IPS DF 19.7 (cell line): ENCODE measurements at places on chromosomes 3 and 15.

DNA sequence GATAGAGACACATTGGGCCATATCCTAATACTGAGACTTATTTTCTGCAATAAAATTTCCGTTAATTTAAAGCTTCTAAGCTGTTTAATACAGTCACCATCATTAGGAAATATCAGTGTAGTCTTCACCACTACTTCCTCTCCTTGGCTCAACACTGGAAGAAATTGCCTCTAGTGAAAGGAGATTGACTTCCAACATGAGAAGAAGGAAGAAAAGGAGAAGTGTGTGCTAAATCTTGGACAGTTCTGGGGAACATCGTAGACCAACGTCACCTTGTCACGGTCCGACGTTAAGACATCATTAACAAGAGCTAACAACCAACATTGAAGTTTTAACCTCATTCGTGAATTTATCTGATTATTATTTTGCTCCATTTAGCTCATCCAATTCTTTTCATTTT is 987.0 kb upstream of the CFAP20DC start:
- no peak for DNase-seq

DNA sequence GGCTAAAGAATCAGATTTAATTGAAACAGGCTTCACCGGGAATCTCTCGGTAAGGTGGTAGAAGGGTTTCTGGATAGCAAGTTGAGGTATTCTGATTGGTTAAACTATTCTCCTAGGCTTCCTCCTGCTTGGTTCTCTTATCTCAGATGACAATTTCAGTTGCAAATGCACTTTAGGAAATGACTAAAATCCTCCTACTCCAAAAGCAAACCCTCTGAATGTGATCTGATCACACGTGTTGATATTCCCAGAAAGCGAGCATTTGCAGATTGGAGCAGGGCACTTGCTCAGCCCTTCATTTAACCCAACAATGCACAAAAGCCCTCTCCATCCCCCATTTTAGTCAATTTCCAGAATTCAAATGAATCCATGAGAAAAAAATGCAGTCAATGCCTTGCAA is 55.6 kb upstream of the ICE2 start:
- DNase-seq, result no peak

DNA sequence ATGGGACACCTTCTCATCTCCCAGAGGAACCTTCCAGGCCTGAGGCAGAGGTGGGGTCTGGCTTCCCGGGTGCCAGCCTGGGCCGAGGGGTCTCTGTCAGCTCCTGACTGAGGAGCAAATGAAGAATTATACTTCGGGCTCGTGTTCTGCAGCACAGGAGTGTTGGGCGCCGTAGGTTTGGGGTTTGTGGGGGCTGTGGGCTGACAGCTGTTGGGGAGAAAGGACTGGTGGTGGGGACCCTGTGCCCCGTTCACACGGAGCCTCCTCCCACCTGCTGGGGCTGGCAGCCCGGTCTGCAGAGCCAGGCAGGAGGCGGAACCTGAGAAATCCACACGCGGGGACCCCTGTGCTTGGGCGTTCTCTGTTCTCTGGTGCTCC is 59.7 kb downstream of the ADAMTS7 start:
- no peak for DNase-seq

- no peak for DNase-seq
Observed at GRCh38 chr3:169144731-169145130, 518.8 kb downstream of the MECOM start.

GRCh38 chr15:29676961-29677402 is 145.3 kb downstream of the TJP1 start:
- DNase-seq, result no peak

DNA sequence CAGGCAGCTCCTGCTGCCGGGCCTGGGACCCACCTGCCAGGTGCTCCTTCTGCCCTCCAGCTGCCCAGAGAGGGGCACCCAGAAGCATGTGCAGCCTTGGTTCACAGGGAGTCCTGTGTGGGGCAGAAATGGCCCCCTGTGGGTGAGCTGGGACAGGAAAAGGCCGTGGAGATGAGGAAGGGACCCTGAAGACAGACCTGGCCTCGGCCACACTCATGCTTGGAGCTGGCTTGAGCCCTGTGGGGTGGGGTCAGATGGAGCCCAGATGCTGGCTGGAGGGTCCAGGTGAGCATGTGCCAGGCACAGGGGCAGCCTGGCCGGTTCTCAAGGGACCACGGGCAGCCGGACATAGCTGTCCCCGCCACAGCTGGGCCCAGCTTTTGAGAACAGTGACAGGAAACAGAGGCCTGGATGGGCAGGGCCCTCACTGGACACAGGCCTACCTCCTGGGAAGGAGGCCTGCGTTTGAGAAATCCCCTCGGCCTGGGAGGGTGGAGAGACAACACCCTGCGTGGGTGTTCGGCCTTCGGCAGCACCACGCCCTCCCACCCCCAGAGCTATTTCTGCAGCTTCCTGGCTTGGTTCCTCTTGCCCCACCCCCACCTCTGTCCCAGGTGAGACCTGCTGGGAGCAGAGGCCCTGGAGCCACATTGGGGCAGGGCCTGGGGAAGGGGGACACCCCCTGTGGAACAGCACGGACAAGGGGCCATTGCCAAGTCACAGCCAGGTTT is 132.6 kb upstream of the MEF2A start:
- no peak for DNase-seq

DNA sequence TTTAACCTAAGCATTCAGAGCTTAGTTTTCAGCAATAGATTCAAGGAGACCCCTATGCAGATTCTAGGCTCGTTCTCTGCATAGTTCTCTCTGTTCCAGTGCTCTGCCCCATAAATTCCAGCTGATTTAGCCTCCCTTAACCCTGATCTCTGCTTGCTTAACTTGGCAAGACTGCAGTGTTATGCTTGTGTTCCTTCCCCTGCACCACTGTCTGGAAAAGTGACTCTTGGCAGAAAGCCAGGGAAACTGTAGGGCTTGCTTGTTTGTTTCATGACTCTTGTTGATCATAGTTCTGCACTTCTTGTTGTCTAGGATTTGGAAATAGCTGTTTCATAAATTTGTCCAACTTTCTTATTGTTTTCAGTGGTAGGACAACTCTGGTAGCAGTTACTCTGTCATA is 40.1 kb downstream of the ANAPC13 start:
- no peak for DNase-seq

GRCh38 chr3:126436826-126437717 is 38.6 kb downstream of the ZXDC start:
- DNase-seq, result no peak

- no peak for DNase-seq
Observed at GRCh38 chr15:32729700-32730395, 12.0 kb downstream of the GREM1 start.

DNA sequence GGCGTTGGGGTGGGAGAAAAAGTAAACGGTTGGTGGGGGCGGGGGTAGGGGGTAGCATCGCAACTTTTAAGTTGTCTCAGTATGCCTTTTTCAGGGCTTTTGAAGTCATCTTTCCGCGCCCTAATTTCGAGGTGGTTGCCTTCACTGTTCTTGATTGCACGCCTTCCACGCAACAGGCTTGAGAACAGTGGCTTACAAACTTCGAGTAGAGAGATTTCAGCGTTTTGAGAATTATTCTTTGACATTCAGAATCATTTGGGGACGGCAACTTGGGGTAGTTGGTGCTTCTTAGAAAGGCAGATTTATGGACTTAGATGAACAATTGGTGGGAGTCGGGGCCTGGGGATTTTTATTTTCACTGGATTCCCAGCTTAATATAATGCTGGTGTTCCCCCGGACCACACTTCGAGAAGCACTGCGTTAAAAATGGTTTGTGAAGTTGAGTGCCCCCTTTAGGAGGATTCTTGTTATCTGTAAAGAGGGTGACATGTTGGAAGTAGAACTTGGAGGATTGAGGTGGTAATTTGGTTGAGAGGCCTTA is 880 bp downstream of the PPP4R2 start:
- DNase-seq, result no peak

DNA sequence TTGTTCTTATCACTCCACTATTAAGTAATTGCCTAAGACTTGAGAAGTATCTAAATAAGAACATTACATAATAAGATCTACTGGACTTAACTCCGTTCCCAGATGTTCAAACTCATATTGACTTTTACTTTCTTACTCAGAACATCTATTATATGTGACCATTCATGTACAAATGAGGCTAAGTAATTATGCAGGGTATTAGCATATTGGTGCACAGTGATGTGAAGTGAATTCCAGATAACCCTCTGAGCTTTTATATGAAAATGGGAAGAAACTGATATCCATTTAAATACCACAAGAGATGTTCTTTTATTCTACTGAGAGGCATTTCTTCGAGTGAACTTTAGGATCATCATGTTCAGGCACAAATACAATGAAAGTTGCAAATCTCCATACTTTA is 135.7 kb downstream of the ZPLD1 start:
- DNase-seq, result no peak

- no peak for DNase-seq
Observed at GRCh38 chr3:59450946-59451763, 401.3 kb upstream of the CFAP20DC start.

- DNase-seq, result no peak
Observed at GRCh38 chr3:44992555-44993470, 16.8 kb downstream of the EXOSC7 start.

DNA sequence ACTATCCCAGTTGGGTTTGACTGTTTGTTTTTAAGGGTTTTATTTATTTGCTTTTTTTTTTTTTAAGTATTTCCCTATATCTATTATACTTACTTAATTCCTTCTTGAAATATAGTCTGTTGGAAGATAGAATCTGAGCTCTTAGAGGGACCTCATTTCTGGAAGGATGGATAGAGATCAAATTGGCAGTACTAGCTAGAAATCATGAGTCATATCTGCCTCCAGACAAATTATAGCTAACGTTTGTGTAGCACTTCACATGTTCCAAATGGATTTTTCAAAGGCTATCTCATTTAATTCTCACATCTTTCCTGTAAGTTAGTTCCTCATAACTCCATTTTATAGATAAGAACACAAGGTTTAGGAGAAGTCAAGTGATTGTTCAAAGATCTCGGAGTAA is 384.7 kb downstream of the ZIC1 start:
- DNase-seq, result no peak

- no peak for DNase-seq
Observed at GRCh38 chr3:177133860-177134815, 63.1 kb downstream of the TBL1XR1 start.

- DNase-seq, result no peak
Observed at GRCh38 chr3:8988791-8989558, 25.7 kb upstream of the RAD18 start.

- no peak for DNase-seq
Observed at GRCh38 chr15:84659904-84660781, 2.1 kb upstream of the NMB start.

DNA sequence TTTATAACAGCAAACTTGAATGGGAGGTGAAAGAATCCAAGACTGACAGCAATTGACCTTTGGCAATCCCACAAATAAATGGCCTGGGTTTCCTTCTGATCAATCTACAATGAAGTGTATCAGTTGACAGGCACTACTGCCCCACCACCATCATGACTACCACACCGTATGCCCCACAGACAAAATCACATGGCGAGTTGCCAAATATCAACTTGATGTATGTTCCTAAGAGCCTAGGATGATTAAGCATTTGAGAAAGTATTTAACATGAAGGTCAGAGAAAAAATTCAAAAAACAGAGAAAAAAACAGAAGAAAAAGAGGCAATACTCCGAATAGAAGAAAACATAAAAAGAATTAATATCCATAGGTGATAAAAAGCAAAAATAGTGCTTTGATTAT is 215.9 kb upstream of the STAC start:
- DNase-seq, result no peak

DNA sequence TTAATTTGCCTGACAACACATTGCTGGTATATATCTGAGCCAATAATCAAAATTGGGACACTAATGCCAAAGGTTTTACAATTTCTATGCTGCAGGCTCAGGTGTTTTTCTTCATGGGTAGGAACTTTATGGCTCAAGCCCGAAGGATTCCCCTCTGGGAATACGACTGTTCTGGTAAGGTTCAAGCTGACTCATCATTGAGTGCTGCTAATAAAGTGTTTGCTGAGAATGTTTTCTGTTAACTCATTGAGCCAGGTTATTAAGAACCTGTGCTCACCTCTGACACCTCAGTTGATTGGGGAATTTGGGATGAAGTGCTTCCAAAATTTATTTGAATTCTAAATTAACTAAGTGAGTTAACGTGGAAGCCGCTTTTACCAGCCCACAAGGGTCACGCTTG is 135.8 kb upstream of the CTDSPL start:
- no peak for DNase-seq

DNA sequence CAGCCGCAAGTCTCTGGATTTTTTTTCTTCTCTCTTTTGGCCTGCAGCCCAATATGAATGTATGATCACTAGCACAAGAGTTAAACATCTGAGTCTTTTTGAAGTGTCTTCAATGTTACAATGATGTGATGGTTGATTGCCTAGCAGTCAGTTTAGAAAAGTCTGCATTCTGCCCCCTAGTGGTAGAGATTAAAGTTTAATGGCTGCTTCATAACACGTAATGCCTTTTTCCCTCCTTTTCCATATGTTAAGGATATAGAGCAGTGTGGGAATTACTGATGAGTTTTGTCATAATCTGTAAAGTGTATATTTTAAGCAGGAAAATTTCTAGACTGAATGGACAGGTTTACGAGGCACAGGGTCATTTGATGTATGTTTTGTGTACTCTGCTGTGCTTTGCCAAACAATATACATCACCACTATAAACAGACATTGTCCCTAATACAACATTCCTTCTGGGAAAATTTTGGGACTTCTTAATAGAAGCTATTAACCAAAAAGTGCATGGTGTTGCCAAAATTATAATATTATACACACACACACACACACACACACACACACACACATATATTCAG is 1038.5 kb upstream of the NR2F2 start:
- DNase-seq, result no peak

GRCh38 chr15:69668039-69668705 is 215.6 kb downstream of the RPLP1 start:
- DNase-seq, result no peak

- no peak for DNase-seq
Observed at GRCh38 chr15:89221543-89221942, at the start of gene RLBP1. RLBP1 (minus strand) TSS chr15:89221579; CDS start chr15:89218975, 2,604 bp downstream.

DNA sequence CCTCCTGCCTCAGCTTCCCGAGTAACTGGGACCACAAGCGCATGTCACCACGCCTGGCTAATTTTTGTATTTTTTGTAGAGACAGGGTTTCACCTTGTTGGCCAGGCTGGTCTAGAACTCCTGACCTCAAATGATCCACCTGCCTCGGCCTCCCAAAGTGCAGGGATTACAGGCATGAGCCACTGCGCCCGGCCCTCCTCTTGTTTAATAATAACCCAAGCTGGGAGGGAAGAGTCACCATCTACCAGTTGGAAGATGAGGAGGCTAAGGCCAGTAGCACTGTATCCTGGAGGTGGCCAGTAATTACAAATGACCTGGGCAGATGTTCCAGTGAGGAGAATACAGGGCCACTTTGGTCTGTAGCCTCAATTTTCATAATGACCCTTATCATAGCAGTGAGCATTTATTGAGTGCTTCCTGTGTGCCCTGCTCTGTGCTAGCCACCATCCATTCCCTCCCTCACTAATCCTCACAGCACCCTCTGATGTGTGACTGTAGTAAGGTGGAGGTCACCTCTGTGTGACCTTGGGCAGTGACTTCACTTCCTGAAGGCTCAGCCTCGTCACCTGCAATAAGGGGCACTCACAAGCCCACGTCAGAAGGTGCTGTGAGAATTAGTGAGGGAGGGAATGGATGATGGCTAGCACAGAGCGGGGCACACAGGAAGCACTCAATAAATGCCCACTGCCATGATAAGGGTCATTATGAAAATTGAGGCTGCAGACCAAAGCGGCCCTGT is 64.2 kb downstream of the ABTB1 start:
- no peak for DNase-seq
